ENCODE measurements at places on chromosomes 6 and 20.

- DNase-seq: no peak
Measured at GRCh38 chr6:149755300-149756260, 6.0 kb downstream of the PCMT1 start.

GRCh38 chr20:62265365-62265764, 27.0 kb downstream of the OSBPL2 start:
- no peak for DNase-seq

DNA sequence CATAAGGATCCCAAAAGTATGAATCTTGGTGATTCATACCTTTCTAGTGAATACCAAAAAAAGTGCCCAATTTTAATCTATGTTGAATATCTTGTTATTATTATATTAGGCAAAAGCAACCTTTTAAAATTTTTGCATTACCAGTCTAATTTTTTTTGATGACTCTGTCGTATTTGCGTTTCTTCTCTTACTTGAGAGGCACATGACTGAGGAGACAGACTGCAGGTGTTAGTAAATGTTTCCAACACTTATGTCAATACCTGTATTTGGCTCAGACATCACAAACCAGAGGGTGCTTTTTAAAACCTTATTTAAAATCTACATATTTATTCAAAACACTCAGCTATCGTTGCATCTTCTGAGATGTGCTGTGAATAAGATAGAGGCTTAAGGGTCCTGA, 27.1 kb downstream of the ID4 start:
- no peak for DNase-seq

GRCh38 chr6:126625019-126625418, 285.1 kb downstream of the CENPW start:
- no peak for DNase-seq

DNA sequence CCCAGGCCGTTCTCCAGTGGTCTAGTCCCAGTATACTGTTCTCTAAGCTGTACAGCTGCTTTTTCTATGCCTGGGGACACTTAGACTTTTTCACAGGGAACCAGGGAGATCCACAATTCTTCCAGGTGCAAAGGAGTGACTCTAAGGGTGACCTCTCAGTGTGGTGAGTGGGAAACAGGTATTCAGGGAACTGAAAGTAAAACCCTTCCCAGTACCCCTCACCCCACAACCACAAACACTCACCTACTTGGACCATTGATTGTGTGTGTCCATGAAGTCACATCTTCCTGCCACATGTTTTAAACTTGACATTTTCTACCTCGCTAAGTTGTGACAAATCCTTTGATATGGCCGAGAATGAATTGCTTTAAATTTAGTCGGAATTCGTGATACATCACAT, 183.6 kb downstream of the CLIC5 start:
- no peak for DNase-seq

DNA sequence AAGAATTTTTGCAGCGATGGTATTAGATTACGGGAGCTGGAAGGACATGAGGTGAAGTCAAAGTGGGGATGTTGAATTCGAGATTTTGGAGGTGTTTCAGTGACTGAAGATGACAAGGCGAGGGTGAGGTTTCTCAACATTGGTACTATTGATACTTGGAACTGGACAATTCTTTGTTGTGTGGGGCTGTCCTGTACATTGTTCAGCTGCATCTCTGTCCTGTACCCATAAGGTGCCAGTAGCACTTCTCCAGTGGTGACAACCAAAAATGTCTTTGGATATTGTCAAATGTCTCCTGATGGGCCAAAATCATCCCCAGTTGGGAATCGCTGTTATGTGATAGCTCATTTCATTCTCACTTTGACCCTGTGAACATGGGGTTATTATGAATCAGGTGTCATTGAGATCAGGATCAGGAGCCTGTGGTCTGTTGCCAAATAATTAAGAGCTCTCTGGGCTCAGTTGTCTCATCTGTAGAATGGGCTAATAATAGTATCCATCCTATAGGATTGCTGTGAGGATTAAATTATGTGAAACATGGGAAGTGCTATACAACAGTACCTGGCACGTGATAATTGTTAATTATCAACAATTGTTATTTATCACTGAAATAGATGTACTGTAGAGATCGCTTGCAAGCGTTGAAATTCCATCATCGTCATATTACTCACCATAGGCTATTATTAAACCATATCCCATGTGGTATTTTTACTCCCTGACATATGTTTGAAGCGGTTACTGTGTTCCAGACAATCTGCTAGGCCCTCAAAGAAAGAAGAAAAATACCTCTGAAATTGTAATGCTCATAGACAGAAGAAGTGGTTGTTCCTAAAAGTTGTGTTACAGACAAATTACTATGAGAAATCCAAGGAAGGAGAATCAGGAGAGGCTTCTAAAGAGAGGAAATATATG, 48.5 kb upstream of the TTPAL start:
- no peak for DNase-seq

- DNase-seq: no peak
Measured at GRCh38 chr6:5416250-5416649, 154.9 kb downstream of the FARS2 start.

- DNase-seq: no peak
Measured at GRCh38 chr20:23403751-23404150, 17.5 kb downstream of the NAPB start.

- DNase-seq: no peak
Measured at GRCh38 chr6:150208611-150209352, 65.9 kb downstream of the PPP1R14C start.
